Glutamatergic neuron (in vitro differentiated cells): ENCODE measurements at places on chromosomes 2 and 18.

- no peak for DNase-seq
Measured at GRCh38 chr2:20541294-20541640, 94.4 kb downstream of the RHOB start.

DNA sequence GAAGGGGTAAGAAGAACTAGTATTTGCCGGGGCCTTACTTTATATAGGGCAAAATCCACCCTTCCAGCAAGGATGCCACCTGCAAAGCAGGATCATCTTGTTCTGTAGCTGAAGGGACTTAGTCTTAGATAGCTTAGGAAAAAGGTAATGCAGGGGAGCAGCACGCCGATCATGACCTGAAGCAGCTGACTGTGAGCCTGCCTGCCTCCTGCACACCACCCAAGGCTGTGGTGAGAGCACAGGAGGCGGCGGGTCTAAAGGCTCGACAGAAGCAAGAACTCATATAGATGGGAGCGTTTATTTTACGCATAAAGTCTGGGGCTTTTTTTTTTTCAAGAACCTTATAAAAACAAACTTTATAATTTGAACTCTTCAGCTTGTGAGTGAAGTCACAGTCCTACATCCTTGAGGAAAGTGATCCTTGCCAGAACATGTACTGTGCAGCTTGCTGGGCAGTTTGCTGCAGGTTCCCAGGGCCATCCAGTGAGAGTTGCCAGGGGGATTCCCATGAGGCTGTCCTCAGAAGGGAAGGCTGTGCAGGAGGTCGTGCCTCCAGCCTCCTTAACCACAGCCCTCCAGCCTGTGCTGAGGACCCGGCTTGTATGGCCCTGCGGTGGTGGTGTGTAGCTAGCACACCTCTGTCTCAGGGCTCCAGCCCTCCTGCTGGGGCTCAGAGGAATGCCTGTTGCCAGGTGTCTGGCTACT, 92.1 kb downstream of the RNF144A start:
- no peak for DNase-seq

- peak; percentile 41 for DNase-seq
Measured at GRCh38 chr2:144517866-144518747, 1.8 kb downstream of the ZEB2 start.

GRCh38 chr18:75482880-75483279, 55.4 kb upstream of the SMIM21 start:
- DNase-seq: no peak

GRCh38 chr2:74472945-74473258, 422 bp upstream of the MRPL53 start:
- no peak for DNase-seq

DNA sequence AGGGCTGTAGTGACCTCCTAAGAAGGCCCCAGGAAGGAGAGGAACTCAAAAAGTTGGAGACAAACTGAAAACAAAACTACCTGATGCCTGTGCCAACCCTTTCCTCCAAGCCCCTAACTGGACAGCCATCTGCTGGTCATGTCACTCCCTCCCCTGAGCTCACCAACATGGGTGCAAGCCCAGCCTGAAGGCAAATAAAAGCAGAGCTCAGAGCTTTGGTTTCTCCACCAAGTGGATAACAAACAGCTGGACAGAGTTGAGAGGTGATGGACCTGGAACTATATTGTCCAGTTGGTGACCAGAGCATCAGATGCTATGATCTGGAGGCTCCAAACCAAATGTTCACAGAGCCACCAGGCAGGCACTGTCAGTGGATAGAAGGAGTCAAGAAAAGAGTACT, 34.6 kb upstream of the MAL start:
- no peak for DNase-seq

DNA sequence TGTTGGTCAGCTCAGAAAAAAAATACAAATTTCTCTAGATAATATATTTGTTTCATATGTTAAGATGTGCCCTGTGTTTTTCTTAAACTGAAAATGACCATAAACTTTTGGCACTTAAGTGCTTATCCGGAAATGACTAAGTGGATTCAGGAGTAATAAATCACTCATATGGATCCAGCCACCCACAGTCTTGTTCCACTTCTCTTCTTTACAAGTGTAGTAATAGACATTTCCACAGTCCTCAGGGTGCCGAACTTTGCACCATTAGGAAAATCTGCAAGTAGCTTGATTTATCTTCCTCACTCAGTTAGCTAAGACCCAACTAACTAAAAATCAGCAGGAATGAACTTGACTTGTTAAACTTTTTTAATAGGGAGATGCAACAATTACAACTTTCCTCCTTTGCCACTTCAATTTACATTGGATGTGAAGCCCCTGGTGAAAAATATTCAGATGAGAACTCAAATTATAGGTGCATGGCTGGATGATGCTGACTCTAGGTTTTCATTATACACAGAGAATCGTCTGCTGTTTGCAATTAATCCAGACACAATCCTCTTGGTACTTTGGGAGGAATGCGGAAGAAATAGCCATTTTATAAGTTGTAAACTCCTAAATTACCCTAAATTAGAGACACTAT, 322.5 kb downstream of the ARHGAP15 start:
- DNase-seq: no peak

GRCh38 chr2:149331023-149331400, 625 bp downstream of the LYPD6 start:
- DNase-seq: peak; percentile 24

- no peak for DNase-seq
Measured at GRCh38 chr2:194750926-194751325, 906.1 kb upstream of the SLC39A10 start.

DNA sequence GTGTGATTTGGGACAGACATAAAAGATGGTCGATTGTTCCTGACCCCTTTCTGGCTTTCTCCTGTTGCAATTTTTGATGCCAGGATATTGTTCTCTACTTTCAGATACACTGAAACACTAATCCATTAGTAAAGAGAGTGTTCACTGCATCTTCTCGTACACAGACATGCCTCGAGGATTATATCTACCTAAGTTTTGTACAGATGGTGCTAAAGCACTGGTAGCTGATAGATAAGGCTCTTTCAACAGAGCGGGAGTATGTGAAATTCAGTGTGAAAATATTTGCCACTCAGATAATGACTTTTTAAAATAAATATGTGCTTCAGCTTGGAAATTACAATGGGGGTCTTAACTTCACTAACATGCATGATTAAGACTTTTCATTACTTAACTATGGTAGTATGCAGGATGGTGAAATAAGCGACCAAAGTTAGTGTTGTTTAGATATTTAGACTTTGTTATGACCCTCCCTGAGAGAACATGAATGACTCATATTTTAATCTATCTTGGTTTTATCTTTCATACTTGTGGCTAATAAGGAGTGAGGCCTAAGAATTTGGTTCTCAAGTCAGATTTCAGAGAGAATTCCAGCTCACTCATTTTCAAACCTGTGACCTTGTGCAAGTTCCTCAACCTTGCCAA, 474.9 kb downstream of the NRXN1 start:
- DNase-seq: no peak

DNA sequence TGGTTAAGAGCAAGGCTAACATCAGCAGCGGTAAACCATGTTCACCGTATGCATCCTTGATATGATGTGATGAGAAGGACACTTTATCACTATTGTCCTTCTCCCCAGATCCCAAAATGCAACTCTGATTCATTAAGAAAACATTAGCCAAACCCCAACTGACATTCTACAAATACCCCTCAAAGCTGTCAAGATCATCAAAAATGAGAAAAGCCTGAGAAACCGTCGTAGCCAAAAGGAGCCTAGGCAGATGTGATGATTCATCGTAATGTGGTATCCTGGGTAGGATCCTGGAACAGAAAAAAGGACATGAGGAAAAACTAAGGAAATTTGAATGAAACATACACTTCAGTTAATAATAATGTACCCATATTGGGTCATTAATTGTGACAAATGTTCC, 67.3 kb upstream of the ST6GAL2 start:
- DNase-seq: no peak
